ENCODE measurements at places on chromosomes 16 and 17.

- DNase-seq = no peak
Observed at GRCh38 chr16:72013888-72014581, 5.5 kb downstream of the DHODH start.

DNA sequence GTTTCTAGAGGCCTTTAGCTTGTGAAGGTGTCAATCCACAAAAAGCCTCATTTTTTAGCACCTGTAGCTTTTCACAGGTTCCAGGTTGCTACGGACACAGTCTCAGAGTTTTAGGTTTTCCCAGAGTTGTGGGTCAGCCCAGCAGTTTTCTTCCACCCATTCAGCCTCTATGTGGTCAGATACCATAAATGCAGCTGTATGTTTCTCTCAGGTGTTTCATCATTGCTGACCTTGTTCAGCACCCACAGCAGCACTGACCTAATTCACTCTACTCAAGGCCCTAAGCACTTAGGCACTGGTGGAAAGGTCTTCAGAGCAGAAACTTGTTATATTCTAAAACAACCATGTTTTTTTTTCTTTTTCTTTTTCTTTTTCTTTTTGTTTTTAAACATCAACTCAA is 15.0 kb upstream of the SPACA3 start:
- DNase-seq = no peak

- DNase-seq = no peak
Observed at GRCh38 chr17:72387969-72388368, 267.1 kb downstream of the SOX9 start.

DNA sequence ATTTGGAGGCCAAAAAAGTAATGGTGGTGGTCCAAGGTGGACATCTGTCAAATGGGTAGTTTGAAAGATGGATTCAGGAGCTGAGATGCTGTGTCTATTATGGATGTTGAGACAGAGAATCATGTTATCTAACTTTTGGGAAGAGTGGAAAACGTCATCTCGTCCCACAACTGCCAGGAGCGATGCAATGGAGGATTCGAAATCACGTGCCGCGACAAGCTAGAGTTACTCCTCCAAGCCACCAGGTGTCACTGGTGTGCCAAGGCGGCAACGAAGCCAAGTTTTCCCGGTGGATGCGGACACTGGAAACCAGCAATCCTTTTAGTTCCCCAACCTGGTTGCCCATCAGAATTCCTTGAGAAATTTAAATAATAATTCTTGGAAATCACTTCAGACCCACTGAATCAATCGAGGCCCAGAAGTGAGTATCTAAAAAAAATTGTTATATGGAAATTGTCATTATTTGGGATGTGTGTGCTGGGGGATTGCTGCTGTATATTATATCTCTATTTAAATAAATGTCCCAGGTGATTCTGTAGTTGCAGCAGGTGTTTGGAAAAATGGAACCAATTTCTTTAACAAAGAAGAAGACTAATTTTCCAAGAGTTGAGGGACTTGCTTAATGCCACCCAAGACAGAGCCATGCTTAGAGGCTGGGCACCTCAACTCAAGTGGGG is 206.1 kb downstream of the HAPSTR1 start:
- no peak for DNase-seq

DNA sequence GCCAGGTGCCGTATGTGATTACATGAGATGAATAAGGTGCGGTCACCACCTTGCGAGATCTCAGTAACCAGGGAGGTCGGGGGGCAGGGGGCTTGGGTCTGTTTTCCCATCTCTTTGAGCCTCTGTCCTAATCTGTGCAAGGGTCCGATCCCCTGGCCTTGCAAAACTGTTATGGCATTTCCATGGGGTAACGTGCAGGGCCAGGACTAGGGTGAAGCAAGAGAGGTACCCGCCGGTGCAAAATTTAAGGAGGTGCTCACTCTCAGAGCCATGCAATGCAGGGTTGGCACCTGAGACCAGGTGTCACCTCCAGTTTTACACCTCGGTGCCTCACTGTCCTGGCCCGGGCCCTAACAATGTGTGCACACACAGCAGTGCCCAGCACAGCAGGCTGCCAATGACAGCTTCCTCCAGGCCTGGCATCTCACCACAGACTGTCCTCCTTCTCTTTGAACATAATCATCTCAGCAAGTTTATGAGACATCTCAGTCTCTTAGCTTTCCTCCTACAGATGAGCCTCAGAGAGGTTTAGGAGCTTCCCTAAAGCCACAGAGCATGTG is 43.6 kb downstream of the C16orf95 start:
- DNase-seq = no peak

GRCh38 chr17:36868777-36869176 is 68.5 kb upstream of the LHX1 start:
- DNase-seq = no peak

DNA sequence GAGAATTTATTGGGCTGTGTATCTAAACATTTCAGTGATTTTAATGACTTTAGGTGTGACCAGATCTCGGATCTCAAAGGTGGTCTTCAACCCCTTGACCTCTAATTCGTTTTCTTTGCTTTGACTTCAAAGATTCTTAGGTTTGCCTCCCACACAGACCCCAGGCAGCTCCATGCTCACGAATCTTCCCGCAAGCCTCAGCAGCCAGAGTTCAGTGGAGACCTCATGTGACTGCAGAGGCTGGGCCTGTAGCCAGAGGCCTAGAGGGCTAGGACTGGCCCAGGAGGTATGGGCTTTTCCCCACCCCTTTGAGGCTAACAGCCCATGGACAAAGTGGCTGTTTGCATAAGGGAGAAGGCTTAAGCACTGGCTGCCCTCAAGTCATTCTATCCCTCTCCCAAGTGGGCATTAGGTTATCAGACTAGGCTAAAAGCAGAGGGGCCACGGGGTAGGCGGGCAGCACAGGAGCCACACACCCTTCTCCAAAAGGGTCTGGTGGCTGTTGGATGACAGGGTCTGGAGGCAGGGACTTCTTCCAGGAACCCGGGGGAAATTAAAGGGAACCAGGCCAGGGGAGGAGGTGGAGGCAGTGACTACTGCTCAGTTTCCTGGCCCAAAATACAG is 3.0 kb downstream of the HIRIP3 start:
- DNase-seq = no peak

Data from SJSA1 (cell line).